K562 (cell line): ENCODE measurements at places on chromosomes 2 and 18. TPM values are rescaled to one million over a fixed set of nuclear protein-coding genes. Genes with fewer than 3 reads are reported as not detected.

DNA sequence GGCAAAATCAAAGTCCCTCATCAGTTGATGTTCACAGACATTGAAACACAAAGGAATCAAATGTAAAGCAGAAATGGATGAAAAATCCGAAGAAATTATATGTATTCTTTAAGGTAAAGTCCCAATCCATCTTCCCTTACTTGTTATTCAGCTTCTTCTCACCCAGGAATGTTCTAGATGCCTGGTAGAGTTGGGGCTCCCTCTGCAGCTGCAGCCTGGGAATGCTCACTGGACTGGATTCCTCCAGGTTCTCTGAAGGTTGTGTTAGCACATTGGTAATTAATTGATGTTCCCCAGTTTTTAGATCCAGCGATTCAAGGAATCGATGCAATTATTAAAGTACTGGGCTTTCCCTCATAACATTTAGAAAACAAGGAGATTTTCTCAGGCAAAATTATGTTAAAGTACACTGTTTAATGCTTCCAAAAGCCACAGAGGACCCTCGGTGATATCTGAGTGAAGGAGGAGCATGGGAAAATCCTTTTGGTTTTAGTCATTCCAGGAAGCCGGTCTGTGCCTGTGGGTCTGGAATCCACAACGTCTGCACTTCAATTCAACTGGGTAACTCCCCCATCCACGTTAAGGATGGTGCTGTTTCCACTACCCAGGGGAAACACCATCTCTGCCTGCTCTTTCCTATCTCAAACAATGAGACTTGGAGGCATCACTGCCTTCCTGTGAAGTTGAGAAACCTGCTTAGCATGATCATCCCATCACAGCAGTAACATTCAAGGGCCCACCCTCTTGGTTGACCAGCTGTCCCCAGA lies 22.0 kb downstream of the NTSR2 start:
- DNase-seq = no peak

GRCh38 chr2:186307871-186308270 lies 178.2 kb upstream of the ZC3H15 start:
- no peak for DNase-seq

DNA sequence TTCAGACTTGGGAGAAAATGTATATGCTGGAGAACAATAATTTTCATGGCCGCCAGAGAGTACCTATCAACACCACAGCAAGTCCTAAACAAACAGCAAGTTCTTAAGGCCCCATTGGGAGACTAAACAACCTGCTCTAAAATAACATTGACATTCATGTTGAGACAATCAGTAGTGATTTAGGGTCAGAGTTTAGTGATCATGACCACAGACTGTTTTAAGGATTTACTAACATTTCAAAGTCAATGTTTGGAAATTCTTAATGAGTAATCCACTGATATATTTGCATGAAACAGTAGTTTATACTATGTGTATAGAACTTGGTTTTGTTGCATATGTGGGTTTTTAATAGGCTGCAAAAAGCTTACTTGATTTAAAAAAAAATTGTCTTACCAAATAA lies 34.7 kb downstream of the RASGRP3 start:
- DNase-seq = no peak

GRCh38 chr18:53101536-53102105 lies 761.6 kb downstream of the DCC start:
- DNase-seq = no peak

DNA sequence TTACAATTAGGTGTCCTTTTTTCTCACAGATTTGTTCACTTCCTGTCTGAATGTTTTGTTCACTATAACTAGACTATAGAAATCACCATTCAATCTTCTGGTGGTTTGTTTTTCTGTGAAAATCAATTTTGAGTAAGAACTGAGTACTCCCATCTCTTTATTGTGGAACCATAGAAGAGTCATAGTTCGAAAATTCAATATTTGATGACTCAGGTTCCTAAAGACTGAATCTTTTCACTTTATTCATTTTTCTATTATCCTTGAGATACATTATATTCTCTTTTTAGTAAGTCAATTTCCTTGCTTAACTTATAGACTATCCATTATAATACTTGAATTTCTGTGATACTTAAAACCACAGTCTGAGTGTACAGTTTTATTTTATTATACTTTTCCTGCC lies 49.3 kb upstream of the KCNH7 start:
- DNase-seq = no peak

DNA sequence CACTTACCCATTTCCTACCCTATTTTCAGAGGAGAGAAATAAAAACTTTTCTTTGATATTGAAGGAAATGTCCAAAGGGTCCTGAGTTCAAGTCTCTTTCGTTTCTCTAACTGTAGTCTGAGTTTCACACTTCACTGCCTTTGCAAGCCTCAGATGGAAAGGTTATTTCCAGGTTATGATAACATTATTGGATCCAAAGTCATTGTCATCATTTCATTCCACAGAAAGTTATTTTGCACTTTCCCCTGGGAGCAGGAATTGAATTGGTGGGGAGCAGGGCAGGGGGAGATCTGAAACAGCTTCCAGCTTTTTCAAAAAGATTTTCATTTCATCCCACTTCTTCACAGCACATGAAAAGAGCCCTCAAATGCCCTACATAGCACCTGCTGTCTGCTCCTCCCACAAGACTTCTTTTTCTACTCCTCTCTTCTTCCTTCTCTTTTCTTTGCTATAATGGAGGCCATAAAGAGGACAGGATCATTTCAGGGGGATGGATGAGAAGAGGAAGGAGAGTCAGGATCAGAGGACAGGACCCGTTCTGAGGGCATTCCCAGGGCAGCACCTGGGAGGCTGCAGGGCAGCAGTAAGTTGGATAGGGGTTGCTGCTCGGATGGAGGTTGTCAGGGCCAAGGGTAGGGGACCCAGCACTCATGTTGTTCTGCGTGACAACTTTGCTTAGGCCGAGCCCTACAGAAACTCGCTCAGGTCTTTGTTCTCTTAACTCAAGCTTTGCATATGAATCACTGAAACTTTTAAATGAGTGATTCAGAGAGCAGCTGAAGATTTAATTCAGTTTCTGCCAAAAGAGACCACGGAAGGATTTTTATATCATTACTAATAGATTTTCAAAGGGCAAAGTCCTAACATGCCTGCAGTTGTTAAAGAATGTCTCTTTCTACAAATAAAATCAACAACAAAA lies 11.4 kb upstream of the GALNT5 start:
- DNase-seq = no peak

- DNase-seq = no peak
Observed at GRCh38 chr2:173037245-173038120, 38.2 kb upstream of the MAP3K20 start.

- no peak for DNase-seq
Observed at GRCh38 chr18:42437646-42438045, 482.6 kb downstream of the PIK3C3 start.

GRCh38 chr2:114714313-114714712 lies 271.9 kb downstream of the DPP10 start:
- no peak for DNase-seq

DNA sequence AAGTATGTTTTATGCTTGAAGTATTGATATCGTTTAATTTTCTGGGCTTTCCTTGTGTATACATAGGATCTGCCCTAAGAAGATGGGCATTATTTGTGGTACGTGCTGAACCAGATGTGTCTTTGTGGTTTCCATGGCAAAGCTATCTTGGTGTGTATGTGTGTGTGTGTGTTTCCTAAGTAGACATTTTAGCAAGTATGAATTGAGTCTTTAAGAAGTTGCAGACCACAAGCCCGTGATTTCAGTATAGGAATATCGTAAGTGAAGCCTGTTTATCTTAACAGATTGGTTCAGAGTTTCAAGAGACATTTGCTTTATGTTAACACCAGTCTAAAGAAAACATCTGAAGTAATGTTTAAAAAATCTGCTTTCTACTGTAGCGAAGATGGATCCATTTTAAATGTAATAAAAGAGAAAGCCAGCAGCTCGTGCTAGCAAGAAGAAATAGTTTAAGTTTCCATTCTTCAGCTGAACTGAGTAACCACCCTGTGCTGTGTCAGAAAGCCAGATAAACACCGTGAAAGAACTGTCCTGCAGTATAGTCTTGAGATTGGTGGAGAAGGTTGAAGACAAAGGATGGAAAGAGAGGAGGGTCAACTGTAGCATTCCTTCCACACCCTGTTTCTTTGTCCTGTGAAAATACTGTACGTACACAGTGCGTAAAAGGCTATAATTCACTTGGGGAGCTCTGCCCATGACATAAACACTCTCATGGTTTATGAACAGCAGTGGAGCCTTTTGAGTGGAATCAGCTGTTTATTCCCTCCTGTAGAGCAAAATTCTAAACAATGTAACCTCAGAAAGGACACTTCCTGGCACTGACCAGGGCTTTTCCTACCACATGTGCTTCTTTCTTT lies 91.9 kb upstream of the FOSL2 start:
- no peak for DNase-seq

- DNase-seq = no peak
Observed at GRCh38 chr2:84441036-84441435, 18.0 kb downstream of the SUCLG1 start.

- DNase-seq = no peak
Observed at GRCh38 chr2:216012133-216012829, 1.1 kb downstream of the MREG start.

DNA sequence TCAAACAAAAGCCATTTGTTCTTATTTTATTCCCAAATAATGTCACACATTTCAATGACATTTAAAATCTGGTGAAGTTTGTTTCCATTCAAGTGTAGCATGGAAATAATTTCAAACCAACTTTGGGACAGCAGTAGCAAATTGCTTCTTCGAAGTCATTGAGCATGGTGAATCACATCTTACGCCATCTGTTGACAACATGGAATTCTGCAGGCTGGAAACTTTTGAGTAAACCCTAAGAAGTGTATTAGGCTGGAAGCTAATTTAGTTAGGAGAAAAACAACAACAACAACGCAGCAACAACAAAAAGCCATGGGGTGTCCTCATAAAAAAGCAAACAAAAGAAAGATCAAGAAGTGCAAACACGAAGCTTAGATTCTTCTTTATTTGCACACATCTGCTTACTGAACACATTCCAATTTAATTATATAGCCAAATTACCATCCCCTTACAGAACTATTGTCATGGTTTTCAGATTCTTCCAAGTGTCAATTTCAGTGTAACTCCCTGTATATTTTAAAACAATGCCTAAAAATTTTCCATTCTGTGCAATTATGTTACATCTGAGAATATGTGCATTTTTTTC lies 659.0 kb upstream of the CDH7 start:
- DNase-seq = no peak

DSG4 gene
- total RNA-seq = not detected in 2 replicates

DPYSL5 gene
- not detected in 2 replicates for total RNA-seq

REG3A gene
- 0.31 TPM in 1 of 2 replicates, not detected in the other for total RNA-seq

TTN gene
- 0.07 and 0.20 TPM in 2 replicates for total RNA-seq

FMNL2 gene
- total RNA-seq = 0.27 TPM in 2 replicates

DES gene
- total RNA-seq = 17.4 and 21.9 TPM in 2 replicates

UGT1A5 gene
- total RNA-seq = not detected in 2 replicates
